ENCODE measurements at places on chromosomes 3 and 15. TPM values are rescaled to one million over a fixed set of nuclear protein-coding genes. Genes with fewer than 3 reads are reported as not detected.

DNA sequence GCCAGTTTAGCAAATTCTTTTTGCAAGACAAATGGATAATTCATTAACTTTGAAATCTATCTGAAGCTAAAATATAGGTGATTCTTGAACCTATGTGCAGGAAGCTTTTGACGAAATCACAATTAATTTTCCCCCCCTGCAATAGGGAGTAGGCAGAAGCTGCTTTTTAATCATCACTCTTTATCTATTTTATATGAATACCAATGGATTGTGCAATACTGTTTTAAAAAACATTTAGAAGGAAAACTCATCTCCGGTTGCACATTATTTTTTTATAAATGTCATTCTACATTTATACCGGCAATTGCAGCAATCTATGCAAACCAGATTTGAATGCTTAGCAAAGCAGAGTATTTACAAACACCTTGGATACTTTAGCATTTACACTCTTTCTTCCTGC is 121.1 kb upstream of the TMCO5A start:
- DNase-seq = no peak

- DNase-seq = no peak
Measured at GRCh38 chr3:123310186-123310585, 108.4 kb downstream of the SEC22A start.

GRCh38 chr3:107855710-107856109 is 235.1 kb downstream of the CD47 start:
- no peak for DNase-seq

GRCh38 chr15:48766196-48766595 is 44.7 kb downstream of the CEP152 start:
- DNase-seq = no peak

The EIF1B gene
- total RNA-seq = 63.7 TPM

The MESP2 gene
- total RNA-seq = 0.45 TPM

The PRSS50 gene
- 0.13 TPM for total RNA-seq
